ENCODE measurements at places on chromosomes 5 and 9. TPM values are rescaled to one million over a fixed set of nuclear protein-coding genes. Genes with fewer than 3 reads are reported as not detected.

Gene TBC1D13
- 5.5 TPM for total RNA-seq

Gene AGXT2
- not detected for total RNA-seq

Gene SPINK4
- total RNA-seq, result not detected

Gene PCDHB2
- total RNA-seq, result 1.4 TPM

Gene EMB
- total RNA-seq, result 42.6 TPM

Gene PTPRD
- total RNA-seq, result 3.1 TPM

Gene GAS1
- total RNA-seq, result 1.5 TPM

Gene ICE1
- total RNA-seq, result 22.2 TPM

Gene GLRA1
- total RNA-seq, result not detected

Gene GDA
- 2.2 TPM for total RNA-seq

Gene ADRB2
- total RNA-seq, result 42.4 TPM

Gene MVB12B
- 1.7 TPM for total RNA-seq

Gene RASGRF2
- total RNA-seq, result 0.21 TPM

Gene SHISAL2B
- not detected for total RNA-seq
